HFF-Myc (cell line): ENCODE measurements at places on chromosomes 2 and 18.
A peak's percentile ranks its signal among the peaks of the same experiment; 100 is the strongest.

DNA sequence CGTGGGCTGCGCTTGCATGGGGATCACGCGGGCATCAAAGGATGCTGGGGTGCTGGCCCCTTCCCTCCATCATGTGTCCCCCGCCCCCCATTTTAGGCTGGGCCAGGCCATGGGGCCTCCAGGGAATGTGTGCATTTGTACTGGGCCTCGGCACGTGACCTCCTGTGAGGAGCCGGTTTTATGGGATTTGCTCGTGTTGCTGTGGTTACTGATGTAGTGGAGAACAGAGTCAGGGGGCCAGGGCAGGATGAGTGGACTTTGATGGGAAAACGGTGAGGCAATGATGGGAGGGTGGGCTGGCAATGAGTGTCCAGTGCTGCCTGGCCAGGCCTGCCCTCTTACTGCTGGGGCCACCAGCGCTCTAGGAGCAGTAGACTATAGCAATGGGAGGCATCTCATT is 257.7 kb downstream of the LOXHD1 start:
- no peak for DNase-seq

- peak; percentile 60 for DNase-seq
Measured at GRCh38 chr2:223735659-223736244, 101.6 kb downstream of the AP1S3 start.

DNA sequence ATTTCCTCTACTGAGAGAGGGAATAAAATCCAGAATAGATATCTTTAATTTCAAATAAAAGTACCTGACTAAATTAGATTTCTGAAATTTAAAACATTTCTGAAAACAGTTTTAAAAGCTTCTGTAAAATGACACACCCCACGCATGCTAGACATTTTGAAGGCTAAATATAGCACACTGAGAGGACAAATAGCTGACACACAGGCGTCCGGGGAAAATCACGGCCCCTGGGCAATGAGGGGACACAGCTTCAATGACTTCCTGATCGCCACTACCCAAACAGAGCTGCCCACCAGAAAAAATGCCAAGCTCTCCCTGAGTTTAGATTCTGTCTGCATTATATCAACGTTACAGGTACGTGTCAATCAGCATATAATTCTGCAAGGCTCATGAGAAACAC is 10.9 kb downstream of the TBC1D8 start:
- DNase-seq = no peak

GRCh38 chr18:26702086-26702485 is 153.7 kb upstream of the KCTD1 start:
- no peak for DNase-seq

DNA sequence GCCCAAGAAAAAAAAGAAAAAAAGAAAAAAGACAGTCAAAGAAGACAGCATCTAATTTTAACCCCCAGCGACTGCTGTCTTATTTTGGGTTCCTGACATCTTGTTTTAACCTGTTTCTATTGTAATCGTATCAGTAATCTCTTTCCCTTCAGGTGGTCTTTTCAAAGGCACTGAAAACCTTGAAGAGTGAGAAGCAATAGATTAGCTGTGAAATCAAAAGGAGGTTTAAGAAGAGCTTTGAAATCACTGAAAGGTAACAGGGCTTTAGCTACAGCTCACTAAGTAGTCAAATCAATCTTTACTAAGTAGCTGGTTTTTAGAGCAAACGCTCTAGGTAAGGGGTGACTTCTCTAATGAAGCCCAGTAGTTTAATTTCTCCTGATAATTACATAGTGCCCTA is 5.4 kb upstream of the TANC1 start:
- DNase-seq = no peak

GRCh38 chr2:158969162-158969714 is 798 bp downstream of the TANC1 start:
- DNase-seq = no peak

DNA sequence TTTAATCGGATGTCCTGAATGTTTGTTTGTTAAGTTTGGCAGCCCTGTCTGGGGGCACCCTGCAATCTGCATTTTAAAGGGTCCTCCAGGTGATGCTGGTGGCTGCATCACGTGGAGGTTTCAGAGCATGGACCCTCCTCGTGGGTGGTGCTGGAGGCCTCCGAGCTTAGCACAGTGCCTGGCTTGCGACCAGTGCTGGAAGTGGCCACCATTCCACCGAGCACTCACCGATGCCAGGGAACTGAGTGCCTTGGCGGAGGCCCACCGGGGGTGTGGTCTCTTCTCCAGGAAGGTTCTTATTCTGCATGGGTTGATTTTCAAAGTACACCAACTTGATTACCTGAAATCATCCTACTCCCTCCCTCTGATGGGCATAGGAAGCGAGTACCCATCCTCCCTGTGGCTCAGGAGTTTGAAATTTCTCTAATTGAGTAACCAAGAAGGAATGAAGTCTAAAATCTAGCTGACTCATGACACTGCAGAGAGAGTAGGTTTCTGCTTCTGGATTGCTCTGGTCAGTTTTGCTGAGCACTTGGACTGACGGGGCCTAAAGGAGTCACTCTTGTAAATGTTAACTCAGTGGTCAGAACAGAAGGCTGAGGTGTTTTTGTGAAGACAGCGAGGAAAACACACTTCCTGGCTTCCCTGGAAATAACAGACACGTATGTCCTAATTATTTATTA is 58.1 kb upstream of the SLC66A3 start:
- no peak for DNase-seq

DNA sequence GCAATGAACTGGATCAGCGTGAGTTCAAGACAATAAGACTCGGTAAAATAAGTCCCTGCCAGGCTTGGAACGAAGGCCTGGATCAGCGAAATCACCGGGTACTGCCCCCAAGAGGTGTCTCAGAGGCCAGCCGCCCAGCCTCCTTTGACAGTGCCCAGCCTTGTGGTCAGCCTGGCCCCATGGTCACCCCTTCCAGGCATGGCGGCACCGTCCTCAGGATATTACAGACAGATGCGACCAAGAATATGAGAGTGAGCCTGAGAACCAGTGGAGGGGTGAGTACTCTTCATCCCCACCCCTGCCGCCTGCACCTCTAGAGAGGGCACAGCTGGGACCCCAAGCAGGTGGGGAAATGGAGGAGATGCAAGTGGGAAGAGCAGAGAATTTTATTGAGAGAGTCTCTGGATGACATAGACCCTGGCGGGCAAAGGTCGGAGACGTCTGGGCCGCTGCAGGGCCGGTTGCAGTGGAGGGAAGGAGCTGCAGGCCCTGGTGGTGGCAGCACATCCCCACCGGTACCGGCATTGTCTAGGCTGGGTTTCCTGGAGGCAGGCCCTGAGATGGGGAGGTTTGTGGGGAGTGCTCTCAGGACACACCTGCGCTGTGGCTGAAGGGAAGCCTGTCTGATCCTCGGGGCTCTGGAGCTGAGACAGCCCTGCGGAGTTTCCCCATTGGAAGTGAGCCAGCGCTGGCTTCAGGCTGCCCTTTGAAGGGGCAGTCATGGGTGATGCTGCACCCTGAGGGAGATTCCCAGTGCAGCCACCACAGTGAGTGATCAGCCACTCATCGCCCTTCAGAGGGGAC is 190.0 kb downstream of the SEPTIN10 start:
- DNase-seq = no peak

- no peak for DNase-seq
Measured at GRCh38 chr2:240981871-240982800, 16.3 kb upstream of the SNED1 start.

- DNase-seq = no peak
Measured at GRCh38 chr2:40859617-40860016, 407.7 kb upstream of the SLC8A1 start.

DNA sequence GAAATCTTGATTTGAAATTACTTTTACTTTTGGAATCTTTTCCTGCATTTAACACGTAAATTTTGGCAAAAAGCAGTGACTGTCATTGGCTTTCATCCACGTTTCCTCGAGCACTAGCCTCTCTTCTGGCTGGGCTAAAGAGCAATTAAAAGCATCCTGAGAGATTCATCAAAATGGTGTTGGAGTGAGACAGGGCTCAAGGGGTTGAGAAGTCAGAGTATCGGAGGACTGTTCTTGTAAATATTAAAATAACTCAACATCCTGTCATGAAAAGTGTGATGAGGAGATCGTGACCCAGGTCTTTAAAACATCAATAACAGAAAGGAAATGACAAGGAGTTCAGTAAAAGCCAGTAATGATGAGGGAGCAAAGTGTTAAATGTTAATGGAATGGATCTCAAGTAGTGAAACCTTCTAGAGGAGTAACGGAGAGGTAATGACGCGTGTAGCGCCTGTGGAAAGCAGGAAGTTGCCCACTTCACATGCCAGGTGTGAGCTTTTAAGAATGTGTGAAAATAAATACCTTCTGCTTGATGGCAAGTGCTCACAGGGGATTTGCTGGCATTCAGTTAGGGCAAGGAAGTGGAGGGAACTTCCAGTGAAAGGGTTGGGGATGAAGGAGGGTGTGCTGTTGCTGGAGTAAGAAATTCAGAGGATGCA is 754.4 kb downstream of the ADCYAP1 start:
- DNase-seq = no peak

DNA sequence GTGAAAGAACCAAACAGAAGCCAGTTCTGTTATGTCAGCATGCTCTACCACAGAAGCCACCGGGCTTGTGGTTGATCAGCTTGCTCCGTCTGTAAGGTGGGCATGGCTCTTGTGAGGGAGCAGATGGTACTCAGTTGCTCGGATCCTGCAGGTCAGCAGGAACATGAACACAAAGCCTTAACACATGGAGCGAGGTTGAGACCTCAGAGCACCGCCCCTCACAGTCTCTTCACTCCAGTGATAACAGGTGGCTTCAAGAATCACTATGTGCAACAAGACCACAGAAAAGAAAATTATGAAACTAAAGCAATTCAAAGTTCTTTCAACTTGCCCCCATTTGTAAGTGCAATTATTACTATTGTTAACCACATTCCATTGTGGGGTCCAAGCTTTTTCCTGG is 72.1 kb downstream of the OSBPL6 start:
- DNase-seq = no peak

DNA sequence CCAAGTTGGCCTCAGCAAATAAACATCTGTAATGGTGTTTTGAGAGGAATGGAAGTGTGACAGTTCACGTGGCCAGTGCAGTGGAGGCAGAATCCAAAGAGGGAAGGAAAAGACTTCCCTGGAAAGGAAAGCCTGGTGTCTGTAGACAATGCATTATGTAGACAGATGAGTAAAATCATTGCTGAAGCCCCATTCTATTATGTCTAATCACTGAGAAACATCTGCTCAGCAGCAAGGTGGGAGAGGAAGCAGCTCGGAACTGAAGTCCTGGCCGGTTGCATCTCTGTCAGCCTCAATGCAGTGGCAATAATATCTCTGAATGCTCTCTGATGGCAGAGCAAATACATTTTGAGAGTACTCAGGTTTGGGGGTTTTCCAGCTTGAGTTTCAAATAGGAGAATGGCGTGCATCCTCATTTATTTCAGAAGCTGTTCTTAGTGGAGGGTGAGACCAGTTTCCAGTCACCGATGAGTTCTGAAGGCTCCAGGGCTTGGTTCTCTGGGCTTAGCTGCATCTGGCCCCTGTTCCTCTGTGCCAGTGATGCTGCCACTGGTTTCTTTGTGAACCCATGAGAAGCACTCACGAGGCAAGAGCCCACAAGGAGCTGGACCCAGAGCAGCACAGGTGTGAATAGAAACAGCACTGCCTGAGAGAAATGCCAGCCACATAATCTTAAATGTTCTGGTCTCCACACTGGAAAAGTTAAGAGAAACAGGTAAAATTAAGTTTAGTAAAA is 63.3 kb downstream of the RPIA start:
- DNase-seq = no peak

GRCh38 chr2:397521-397920 is 109.6 kb upstream of the ALKAL2 start:
- no peak for DNase-seq

GRCh38 chr2:56239437-56239836 is 55.6 kb downstream of the CCDC85A start:
- DNase-seq = no peak

- DNase-seq = no peak
Measured at GRCh38 chr18:23981369-23981980, 33.1 kb upstream of the TTC39C start.

DNA sequence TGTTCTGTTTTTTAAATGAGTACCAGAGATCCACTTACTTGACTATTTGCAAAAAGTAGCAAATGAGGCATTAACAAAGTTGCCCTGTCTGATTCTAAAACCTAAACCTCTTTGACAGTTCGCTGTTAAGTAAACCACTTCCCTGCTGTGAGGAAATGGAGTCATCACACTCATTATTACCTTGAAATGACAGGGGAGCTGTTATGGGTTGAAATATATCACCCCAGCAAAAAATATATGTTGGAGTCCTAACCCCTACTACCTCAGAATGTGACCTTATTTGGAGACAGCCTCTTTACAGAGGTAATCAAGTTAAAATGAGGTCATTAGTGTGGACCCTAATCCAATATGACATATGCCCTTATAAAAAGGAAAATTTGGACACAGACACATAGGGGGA is 36.1 kb downstream of the DHRS9 start:
- no peak for DNase-seq

DNA sequence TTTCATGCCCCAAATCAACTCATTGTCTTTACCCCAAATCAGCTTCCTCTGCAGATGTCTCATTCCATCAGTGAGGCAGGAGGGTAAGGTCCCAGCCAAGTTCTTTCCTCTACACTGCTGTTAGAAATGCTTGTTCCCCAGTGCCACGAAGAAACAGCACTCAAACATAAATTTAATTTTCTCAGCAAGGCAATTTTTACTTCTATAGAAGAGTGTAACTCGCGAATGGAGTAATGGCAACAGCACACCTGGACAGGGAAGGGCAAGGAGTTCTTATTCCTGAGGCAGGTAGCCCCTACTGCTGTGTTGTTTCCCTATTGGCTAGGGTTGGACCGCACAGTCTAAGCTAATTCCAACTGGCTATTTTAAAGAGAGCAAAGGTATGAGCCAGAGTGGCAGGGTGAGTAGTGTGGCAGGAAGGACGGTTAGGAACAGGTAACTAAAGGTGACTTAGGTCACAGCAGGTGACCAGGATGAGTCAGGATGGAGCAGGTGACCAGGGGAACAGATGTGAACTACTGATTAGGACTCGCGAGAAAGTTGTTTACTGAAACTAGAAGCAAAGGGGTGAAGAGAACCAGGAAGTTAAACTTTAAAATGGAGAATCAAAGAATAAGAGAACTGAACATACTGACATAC is 12.0 kb upstream of the CEP68 start:
- no peak for DNase-seq

DNA sequence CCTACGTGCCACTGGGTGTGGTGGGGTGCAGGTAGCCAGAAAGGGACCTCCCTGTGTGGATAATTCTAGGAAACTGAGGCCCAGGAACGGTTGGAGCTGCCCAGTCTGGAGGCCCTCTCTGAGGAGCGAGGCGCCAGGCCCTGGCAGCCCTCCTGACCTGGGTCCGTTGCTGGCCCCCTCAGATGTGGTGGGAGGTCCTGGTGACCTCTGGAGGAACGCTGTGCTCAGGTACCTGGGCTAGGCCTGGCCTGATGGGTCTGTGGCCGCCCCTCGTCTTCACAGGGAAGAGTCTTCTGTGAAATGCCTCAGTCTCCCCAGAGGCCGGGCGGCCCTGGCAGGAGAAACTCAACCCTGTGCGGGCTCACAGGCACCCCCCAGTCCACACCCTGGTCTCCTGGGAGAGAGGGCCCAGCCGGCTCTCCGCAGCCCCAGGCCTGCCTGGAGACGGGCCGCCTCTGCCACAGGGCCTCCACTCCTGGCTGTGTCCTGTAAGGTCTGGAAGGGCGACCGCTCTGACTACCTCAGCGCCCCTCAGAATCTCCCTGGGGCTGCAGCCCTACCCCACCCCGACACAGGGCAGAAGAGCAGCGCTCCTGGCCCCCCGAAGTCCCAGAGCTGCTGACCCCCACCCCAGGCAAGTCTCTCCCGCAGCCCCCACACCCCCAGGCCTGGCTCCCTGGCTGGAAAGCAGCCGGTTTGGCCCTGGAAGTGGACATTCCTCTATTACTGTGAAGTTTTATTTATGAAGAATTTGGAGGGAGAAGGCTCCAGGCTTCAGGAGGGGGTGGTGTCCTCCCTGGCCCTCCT is 3.7 kb downstream of the B3GNT7 start:
- DNase-seq = no peak
